RPMI7951 (cell line): ENCODE measurements at places on chromosomes 16 and 17. TPM values are rescaled to one million over a fixed set of nuclear protein-coding genes. Genes with fewer than 3 reads are reported as not detected.

DNA sequence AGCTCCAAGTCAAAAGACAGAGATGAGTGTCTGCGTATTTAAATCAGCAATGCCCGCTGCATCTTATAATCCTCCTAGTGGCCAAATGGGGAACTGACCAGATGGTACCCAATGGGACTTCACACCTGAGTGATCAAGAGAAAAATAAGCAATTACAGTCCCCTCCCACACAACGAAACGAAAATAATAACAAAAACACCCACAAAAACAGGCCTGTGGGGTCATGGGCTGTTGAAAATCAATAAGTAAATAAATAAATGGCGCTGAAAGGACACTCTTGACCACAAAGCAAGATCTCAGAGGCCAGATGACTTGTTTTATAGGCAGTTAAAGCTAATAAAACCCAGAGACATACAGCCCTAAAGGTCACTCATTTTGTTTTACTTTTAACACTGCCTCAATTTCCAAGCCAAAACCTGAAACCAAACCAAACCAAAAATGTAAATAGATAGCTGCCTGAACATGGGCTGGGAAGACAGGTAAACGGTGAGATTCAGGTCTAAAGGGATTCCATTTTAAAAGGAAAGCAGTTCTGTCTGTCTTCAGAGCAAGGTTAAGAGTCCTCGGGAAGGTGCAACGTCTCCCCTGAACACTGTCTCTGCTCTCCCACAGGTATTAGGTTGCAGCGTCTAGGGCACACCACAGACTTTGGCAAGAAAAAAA is 1.3 kb downstream of the ZNF821 start:
- DNase-seq, result peak; percentile 70

DNA sequence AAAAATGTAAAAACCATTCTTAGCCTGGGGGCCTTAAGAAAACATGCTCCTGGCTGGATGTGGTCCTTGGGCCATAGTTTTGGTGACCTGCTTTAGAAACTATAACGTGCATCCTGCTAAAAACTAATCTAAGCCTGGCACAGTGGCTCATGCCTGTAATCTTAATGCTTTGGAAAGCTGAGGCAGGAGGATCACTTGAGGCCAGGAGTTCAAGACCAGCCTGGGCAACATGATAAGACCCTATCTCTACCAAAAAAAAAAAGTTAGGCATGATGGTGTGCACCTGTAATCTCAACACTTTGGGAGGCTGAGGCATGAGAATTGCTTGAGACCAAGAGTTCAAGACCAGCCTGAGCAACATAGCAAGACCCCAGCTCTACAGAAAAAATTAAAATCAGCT is 183.8 kb upstream of the CHMP6 start:
- DNase-seq, result no peak

SLC52A1 gene
- not detected in 2 replicates for total RNA-seq

DNA sequence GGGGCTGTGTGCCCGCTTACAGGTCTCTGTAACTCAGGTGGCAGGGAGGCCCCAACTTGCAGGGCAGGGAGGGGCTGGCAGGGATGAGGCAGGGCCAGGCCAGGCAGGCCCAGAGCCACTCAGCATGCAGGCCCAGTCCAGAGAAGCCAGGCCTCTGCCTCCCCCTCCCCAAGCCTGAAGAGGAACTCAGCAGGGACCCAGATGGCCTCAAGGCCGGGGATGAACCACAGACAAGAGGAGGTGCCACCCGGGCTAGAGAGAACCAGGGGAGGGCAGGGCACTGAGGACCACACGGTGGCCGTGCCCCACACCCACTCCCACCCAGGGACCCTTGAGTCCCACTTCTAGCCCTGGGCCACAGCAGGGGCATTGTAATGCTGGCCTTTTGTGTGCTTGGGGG is 29.8 kb upstream of the EIF1 start:
- DNase-seq, result no peak

GRCh38 chr17:34565713-34566112 is 13.7 kb upstream of the TMEM132E start:
- DNase-seq, result no peak

- no peak for DNase-seq
These were observed 194.4 kb downstream of the ANKFN1 start for GRCh38 chr17:56347639-56348038.

GUCY2D gene
- not detected in 2 replicates for total RNA-seq

GRCh38 chr17:3963237-3964201 is 718 bp downstream of the ATP2A3 start:
- DNase-seq, result no peak

- peak; percentile 15 for DNase-seq
These were observed 181.2 kb upstream of the COX10 start for GRCh38 chr17:13888056-13888609.

GRCh38 chr17:74677558-74678466 is 34.9 kb downstream of the CD300LF start:
- peak; percentile 22 for DNase-seq

DNA sequence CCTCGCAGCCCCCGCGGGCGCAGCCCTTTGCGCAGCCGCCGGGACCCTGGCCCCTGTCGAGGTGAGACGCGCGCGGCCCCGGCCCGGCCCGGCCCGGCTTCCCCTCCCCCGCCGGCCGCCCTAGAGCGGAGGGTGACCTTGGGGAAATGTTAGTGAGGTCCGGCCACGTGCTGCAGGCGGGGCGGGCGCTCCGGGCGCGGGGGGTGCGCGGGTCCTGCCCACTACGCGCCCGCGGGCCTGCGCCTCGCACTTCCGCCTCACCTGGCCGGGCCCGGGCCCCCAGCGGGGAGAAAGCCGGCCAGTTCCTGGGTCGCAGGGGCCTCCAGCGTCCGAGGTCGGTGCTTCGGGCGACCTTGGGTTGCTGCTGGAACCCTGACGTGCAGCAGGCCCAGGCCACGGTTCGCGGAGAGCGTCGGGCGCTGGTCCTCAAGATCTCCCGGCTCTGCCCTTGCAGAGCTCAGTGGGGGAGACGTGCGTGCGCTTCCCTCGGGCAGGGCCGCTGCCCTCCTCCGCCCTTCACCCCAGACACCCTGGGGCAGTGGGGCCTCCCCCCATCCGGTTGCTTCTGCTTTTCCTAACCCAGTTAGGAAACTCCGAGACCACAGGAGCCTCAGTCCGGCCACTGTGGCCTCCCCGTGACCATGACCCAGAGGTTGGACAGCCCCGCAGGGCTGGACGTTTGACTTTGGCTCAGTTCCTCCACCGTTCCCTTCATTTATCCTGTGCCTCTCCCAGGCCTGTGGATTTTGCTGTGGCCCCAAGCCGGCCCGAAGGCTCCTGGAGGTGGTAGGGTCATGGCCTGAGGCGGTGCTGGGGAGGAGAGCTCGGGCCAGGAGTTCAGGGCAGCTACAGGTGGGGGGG is 791 bp downstream of the MCRIP2 start:
- DNase-seq, result peak; percentile 68

- DNase-seq, result no peak
These were observed 882 bp upstream of the ATP6V0C start for GRCh38 chr16:2512735-2513404.

DNA sequence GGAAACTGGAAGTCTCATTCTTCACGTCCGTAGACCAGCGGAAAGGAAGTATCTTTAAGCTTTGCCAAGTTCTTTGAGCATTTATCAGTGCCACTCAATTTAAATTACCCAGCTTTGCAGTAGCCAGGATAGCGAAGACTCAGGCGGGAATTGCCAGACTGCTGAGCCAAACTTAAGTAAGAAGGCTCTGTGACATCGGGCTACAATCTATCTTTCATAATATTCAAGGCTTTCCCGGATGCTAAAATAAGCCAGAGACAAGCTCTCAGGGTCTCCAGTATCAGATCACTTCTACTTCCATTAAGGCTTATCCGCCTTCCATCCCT is 436 bp upstream of the BRIP1 start:
- DNase-seq, result no peak

TMC8 gene
- total RNA-seq, result not detected in 2 replicates

- DNase-seq, result no peak
These were observed 35.4 kb downstream of the XYLT1 start for GRCh38 chr16:17435318-17435717.

ZNF830 gene
- 10.6 and 11.8 TPM in 2 replicates for total RNA-seq

DNA sequence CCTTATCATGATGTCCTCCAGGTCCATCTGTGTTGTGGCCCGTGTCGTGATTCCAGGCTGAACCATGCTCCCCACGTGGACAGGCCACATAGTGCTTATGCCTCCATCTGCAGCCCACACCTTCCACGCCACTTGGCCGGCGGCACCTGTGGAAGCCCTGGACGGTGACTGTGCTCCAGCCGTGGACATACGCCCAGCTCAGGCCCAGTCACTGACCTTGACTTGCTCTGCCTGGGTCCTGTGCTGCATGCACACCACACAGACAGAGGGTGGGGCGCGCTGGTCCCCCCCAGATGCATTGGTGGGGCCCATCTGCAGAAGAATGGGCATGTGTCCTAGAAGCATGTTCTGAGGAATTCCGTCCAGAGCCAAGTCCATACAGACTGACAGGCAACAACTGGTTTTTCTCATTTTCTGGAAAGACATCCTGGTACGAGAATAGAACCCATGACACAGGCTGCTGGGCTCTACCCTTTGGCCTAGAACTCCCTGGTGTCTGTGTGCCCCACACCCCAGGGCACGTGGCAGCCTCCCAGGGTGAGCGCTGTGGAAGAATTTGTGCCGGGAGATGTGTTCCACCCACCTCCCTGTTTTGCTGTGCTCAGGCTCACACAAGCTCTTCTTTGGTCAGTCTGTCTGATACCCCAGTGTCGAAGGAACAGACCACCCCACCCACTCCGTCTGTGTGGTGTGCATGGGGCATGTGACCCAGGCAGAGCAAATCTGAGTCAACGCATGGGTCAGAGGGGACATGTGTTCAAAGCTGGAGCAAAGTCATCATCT is 39.5 kb downstream of the GPT2 start:
- no peak for DNase-seq

DNA sequence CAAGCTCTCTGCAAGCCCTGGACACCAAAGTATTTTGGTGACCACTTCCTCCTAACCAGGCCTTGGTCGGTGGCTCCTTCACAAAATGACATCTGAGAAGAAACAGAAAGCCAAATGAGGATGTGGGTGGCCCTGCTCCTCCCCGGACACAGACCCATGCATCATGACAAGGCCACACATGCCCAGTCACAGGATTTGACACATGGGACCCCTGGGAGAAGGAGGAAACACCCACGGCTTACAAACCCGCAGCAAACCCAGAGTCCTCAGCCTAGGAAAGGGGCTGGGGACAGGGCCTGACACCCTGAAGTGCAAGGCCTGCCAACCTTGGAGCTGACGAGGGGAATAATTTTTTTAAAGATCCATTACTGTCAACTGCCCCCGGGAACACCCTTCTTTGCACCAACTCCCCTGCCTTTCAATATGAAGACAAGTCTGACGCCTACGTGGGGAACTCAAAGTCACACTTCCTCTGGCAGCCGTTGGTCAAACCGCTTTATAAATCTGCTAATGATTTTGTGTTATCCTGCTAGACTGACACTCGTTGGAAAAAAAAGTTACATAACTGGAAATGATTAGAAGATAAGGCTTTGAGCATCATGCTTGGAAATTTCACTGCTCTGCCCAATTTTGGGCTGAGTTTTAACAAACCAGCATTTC is 41.3 kb downstream of the GAS7 start:
- no peak for DNase-seq

DNA sequence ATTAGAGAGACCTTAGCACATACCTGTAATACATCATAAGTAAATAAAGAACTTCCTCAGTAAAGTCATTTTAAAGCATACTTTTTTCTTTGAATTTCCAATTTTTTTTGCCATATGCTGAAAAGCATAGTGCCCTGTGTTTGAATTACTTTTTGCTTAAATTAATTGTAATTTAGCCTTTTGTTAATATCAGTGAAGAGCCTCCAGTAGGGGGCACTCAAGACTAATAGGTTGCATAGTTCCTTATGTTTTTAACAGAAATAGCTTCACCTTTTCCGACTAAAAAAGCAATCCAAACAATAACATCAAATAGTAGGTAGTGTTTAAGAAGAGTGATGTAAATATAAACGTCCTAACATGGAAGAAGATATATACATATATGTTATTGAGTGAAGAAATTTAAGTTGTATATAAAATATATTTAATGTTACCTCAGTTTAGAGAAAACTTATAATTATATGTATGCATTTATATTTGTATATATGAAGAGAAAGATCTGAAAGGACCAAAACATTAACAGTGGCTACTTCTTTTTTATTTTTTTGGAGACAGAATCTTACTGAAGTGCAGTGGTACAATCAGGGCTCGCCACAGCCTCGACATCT is 18.6 kb downstream of the RAD51C start:
- DNase-seq, result peak; percentile 39

DNA sequence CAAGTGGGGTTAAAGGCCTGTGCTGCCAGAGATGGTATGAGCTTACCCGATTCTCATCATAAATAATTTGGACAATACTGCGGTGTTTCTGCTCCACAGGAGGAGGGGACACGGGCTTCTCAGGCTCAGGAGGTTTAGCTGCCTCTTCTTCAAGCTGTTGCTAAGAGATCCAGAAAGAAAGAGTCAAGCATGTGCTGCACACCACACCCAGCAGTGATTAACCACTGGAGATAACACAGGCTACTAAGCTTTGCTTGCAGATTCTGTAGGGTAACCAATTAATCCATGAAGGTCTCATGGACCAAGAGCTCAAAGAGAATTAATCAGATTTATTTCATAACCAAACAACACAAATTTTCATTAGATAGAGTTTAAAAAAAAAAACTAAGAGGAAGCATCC is 56.6 kb downstream of the NCOR1 start:
- no peak for DNase-seq
